ENCODE measurements at places on chromosomes 2 and 18.

DNA sequence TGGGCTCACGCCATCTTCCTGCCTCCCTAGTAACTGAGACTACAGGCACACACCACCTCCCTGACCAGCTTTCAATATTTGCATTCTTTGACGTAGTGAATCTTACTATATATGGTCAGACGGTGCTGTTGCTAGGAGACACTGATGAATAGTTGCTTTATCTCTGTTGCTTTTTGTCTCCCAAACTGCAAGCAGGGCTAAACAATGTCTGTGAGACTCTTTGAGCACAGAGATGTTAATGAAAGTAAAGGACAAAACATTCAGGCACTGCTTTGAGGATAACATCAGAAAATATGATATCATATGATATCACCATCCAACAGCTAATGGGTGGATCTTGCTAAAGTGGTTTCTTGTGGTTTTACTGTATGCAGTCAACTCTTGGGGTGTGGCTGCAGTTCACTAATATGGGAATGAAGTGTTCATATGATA, 43.0 kb downstream of the EMILIN2 start:
- no peak for DNase-seq

DNA sequence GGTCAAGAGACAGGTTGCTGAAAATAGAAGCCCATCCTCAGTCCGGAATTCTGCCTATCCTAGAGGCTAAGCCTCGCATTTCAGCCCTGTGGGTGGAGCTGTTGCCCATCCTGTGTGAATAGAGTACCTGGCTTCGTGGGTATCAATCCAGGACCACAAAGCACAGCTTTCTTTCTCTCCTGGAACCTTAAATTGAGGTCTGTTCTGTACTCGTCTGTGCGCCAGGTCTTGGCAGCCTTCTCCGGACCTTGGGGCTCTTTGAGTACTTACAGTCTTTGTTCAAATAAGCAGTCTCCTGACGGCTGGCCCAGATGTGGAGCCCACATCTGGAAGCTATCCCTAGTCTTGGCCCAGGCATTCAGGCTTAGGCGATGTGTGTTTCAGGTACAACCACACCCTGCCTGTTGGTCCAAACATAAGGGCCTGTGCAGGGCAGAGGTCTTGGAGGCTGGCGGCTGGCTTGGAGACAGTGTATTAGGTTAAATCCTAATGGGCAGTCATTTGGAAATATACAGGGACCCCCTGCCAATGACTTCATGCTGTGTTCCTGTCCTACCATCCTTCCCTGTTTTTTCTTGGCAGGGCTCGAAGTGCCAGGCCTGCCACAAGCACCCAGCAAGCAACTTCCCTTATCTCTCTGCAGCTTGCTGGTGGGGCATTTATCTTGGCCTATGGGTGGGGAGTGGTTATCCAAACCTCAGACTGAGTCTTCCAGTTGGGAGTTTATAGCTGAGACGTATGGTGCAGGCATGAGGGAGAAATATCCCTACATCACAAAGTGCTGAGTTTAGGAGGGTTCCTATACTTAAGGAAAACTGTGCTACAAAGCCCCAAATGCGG, 294.1 kb downstream of the BCL2 start:
- no peak for DNase-seq

GRCh38 chr18:45851161-45851925, 25.9 kb downstream of the SIGLEC15 start:
- DNase-seq = no peak

GRCh38 chr2:157990173-157990572, 111.5 kb upstream of the UPP2 start:
- no peak for DNase-seq

- DNase-seq = no peak
Observed at GRCh38 chr2:73291093-73291460, 2.3 kb downstream of the EGR4 start.

- no peak for DNase-seq
Observed at GRCh38 chr2:9373476-9373875, 49.9 kb downstream of the ITGB1BP1 start.

DNA sequence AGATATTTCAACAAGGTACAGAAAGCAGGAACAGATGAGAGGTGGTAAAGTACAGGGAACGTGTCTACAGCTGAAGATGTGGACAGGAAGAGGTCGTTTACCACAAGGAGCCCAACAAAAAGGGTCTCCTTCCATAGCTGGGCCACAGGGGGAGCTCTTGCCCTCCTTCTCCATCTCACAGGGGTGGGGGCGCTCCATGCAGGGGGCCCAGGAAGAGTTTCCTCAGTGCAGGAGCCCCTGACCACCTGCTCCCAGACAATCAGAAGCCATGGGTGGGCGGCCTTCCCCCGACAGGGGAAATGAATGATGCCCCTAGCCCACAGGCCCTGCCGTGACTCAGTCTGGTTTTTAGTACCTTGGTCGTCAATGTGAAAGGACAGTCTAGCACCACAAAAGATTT, 163.6 kb upstream of the ZNF516 start:
- DNase-seq = no peak

DNA sequence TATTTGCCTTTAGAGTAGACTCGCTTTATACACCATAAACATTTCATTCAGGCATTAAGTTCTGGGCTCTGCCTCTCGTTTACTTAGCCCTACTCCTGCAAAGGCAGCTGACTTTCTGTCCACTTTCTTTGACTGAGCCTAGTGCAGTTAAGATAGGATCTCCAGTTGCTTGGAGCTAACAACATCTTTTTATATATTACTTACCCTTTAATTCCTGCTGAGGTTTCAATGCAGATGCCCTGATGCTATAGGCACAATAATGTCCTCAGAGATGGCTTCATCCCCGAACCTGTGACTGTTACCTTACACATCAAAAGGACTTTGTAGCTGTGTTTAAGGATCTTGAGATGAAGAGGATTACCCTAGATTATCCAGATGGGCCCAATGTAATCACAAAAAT, 505.8 kb upstream of the TNP1 start:
- no peak for DNase-seq

DNA sequence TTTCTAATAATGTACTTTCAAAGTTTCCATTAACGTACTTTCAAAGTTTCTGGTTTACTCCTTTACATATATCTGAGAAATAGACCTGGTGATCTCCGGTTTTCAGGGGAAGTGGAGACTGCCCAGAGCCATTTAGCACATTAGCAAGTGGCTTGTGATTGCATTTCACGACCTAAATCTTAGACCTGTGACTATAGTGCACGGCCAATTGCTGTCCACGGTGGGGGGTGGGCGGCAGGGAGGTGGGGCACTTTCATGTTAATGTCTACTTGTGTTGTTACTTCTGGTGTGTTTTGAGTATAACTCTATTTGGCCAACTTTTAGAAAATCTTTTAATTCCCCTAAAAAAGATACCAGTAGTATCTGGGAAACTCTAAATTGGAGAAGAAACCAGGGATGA, 11.3 kb downstream of the GATA6 start:
- DNase-seq = no peak

DNA sequence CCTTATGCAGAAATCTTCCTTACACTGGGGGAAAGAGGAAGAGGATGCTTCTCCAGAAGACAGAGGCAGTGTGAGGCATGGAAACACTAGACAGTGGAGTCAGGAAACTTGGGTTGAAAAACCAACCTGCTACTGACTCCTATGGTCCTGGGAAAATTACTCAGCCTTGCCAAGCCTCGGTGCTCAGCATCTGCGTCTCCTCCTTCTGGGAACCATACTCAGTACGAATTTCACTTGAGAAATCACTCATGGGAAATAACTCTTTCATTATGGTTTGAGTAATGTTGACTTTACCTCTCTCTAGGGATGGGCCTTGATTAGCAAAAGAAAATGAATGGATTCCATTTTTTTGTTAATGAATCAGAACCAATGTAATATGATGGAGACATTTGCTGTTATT, 96.5 kb downstream of the KCNE4 start:
- DNase-seq = no peak

- DNase-seq = no peak
Observed at GRCh38 chr18:34802959-34803358, 92.9 kb downstream of the DTNA start.

- DNase-seq = no peak
Observed at GRCh38 chr2:17644997-17645720, 104.7 kb downstream of the VSNL1 start.

DNA sequence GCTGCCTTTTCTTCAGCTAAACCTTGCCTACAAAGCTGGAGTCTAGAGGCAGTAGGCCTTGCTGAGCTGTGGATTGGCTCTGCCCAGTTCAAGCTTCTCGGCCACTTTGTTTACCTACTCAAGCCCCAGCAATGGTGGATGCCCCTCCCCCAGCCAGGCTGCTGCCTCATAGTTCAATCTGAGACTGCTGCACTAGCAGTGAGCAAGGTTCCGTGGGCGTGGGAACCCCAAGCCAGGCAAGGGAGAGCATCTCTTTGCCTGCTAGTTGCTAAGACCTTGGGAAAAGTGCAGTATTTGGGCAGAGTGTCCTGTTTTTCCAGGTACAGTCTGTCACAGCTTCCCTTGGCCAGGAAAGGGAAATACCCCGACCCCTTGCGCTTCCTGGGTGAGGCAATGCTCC, 68.9 kb downstream of the VAPA start:
- no peak for DNase-seq

DNA sequence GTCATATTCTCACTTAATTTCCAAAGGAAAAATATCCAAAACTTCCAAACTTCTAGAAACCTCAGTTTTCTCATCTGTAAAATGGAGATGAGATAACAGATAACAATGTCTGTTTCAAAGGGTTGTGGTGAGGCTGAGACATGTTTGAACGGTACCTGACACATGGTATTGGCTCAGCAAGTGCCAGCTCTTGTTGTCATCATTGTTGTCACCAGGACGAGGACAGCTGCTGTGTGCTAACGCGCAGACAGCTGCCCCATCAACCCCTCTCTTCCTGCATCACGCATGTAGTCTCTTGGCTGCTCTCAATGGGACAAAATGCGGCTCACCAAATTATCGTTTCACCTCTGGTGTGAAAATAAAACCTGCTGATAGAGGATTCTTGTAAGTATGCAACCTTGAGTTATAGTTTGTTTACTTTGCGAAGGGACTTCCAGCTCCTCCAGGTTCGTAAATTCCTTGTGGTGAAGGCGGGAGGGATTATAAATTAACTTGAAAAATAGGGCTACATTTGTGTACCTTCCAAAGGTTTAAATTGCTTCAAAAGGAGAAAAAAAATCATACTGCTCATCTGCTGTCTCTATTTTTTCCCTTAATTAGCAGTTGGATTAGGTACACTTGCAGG, 605.4 kb downstream of the BCL11A start:
- DNase-seq = no peak

DNA sequence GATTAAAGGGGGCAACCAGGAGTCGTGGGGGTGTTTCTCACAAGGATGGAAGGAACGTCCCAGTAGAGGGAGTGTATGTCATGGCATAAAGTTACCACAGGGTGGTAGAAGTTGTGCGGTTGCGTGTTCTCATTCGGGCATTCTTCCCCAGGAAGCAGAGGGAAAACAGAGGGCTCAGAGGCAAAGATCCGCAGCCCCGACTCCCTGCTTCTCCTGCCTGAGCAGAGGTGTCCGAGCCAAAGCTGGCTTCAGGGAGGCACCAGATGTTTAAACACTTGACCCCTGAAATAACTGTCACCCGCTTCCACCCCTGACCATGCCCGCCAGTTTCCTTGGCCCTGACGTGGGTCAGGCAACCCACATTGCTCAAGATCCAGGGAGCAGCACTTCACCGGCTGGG, 83.7 kb downstream of the EN1 start:
- DNase-seq = no peak

GRCh38 chr2:185208261-185208660, 530.3 kb upstream of the FSIP2 start:
- no peak for DNase-seq

DNA sequence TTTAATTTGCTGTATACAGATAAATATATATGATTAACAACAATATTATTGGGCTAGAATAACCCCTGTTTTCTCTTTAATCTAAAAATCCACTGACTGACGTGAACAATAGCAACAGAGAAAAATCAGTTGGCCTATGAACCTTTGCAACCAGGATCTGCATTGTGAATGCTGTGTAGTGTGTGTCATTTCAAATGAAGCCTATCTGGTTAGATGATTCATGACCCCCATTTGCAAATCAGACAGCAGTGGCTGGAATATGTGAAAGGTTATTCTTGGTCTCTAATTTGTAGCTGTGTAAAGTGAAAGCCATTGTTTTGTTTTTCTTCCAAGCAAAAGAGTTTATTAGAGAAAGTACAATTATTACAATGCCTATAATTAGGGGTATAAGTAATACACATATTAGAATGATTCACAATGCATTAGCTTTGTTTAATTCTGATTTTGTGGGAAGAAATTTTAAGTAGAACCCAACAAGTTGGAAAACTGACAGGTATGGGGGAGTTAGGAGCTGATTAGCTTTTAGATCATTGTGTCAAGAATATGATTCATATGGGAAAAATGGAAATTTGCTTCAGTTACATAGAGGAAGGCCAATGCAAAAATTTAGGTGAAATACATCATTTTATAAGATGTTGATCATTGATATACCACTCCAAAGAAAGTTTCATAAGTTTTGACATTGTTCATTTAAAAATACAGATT, 1362.2 kb upstream of the TMEFF2 start:
- no peak for DNase-seq

- no peak for DNase-seq
Observed at GRCh38 chr2:10185755-10186154, 63.2 kb downstream of the RRM2 start.

GRCh38 chr18:51654488-51655326, 457.2 kb upstream of the MEX3C start:
- DNase-seq = no peak

- no peak for DNase-seq
Observed at GRCh38 chr18:57410749-57411148, 24.4 kb upstream of the ONECUT2 start.

DNA sequence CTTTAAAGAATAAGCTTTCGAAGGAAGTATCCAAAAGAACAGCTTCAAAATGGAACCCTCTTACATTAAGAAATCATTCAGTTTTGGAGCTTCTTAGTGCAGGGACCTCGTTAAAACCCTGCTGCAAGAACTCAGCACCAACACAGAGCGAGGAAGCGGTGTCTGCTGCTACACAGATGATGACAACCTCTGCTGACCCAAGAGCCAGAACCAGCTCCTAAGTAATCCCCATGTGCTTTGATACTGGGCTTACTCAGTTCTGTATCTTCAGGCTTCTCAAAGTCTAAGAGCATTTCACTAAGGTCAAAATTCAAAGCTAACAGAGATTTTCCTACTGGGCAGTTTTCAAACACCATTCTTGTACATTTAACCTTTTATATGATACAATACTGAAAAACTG, 194.6 kb downstream of the STK39 start:
- DNase-seq = no peak

DNA sequence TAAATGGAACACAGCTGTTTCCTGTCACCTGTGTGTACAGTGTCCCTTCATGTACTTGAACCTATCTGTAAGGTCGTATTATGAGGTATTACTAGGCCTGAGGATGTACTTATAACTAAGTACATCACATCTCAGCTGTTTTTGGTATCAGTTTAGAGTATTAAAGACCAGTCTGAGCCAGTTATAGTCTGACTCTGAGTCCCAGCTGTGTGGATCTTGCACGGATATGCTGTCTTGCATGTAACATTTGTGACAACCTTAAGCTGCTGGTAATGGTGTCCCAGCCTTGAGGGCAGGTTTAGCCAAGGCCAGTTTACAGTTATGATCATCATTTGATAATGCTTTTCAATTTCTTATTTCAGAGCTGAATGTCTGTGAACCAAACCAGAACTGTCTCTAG, 496.3 kb downstream of the SLC4A3 start:
- DNase-seq = no peak
